ENCODE measurements at places on chromosomes 1 and 21.

DNA sequence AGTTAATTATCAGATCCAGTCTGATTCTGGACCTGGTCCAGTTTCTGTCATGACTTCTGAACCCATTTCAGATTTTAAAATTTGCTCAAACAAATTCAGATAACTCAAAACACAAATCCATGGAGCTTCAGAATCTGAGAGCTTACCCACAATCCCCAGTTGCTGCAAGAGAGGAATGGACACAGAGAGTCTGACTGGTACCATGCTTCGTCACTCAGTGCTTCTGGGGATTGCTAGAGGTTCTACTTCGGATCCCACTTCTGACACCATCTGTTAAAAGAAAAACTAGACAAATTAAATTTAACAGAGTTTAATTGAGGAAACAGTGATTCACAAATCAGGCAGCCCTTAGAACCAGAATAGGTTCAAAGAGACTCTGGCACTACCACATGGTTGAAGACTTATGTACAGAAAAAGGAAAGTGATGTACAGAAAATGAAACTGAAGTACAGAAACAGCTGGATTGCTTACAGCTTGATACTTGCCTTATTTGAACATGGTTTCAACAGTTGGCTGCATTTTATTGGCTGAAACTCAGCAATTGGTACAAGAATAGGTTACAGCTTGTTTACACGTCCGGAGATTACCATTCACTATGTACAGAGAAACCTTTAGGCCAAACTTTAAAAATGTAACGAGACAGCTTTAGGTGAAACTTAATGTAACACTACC, 60.7 kb upstream of the TEKT2 start:
- no peak for DNase-seq

DNA sequence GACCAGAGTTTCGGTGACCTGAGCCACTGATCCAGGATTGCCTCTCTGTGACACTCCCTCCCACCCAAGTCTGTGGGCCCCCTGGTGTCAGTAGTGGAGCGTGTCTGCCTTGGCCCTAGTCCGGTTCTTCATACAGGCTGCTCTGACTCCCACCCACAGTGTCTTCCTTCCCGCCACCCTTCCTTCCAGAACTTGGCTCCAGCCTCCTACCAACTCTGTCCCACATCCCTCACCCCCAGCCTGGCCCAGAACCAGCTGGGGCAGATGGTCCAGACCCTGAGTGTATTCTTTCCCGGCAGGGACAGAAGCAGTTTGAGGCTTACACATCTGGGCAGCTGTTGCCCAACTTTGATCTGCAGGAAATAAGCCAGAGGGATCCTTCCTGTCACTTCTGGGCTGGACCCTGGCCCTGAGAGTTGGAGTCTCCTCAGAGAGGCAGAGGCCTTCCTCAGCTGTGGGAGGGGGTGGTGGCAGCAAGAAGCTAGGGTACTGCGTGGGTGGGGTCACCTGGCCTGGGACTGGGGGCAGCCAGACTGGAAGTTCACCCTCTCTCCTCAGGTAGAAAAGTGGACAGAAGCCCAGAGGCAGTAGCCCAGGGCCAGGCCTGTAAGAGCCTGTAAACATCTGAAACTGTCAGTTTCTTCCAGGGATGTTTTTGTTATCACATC, 43.1 kb upstream of the EPS8L3 start:
- no peak for DNase-seq

- no peak for DNase-seq
Measured at GRCh38 chr1:84246213-84246612, 55.3 kb upstream of the SAMD13 start.

DNA sequence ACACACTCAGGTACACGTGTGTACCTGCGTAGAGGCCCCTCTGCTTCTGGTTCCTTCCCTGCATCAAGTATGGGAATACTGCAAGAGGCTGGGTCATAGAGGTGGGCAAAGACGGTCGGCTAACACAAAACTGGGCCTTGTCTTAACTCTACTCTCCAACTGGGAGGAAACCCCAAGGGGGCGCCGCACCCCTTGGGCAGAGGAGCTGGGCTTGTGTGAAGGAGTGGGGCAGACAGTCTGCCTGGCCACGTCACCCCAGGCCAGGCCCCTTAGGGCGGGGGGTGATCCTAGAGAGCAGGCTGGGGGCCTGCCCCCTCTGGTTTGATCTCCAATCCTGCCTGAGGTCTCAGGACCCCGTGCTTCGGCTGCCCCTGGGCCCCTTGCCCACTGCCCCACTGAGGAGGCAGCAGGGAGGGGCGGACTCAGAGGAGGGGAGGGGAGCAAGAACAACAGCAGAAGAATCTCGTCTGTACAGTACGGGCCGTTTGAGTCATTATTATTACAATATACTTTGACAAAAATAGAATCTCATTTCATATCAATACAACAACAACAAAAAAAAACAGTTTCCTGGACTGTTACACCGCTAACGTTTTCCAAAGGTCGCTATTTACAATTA, 34.7 kb downstream of the MEF2D start:
- DNase-seq: no peak

- DNase-seq: no peak
Measured at GRCh38 chr1:170664828-170665612, 1.1 kb downstream of the PRRX1 start.
